ENCODE measurements at places on chromosomes 7 and 10. TPM values are rescaled to one million over a fixed set of nuclear protein-coding genes. Genes with fewer than 3 reads are reported as not detected.

The ERVW-1 gene
- total RNA-seq = 0.11 TPM

The WIPF3 gene
- 5.2 TPM for total RNA-seq

The ZMIZ2 gene
- 21.4 TPM for total RNA-seq

The TUBGCP2 gene
- 45.9 TPM for total RNA-seq

The ZFYVE27 gene
- total RNA-seq = 33.5 TPM

The SNCG gene
- 169 TPM for total RNA-seq

The HTR5A gene
- total RNA-seq = 3.4 TPM

The KDM7A gene
- total RNA-seq = 16.8 TPM

The ASB10 gene
- total RNA-seq = not detected

The TMEM196 gene
- total RNA-seq = 2.4 TPM

The SPDYE16 gene
- total RNA-seq = not detected

The ELMO1 gene
- total RNA-seq = 29.2 TPM

The TRAPPC14 gene
- 9.4 TPM for total RNA-seq

The FASTK gene
- total RNA-seq = 60.2 TPM

The HMX2 gene
- total RNA-seq = not detected

The CAV1 gene
- 74.4 TPM for total RNA-seq

The MPP7 gene
- 3.9 TPM for total RNA-seq

The SMC3 gene
- 53.8 TPM for total RNA-seq

Data from spinal cord (tissue), 10 donors.